ENCODE measurements at places on chromosomes 12 and 14. TPM values are rescaled to one million over a fixed set of nuclear protein-coding genes. Genes with fewer than 3 reads are reported as not detected.

The CCDC38 gene
- under 0.01 TPM for total RNA-seq

The KICS2 gene
- total RNA-seq = 5.4 TPM

The GPRC5D gene
- total RNA-seq = not detected

The PALS1 gene
- total RNA-seq = 21.7 TPM

The RHOJ gene
- total RNA-seq = 3.8 TPM

The SLC25A47 gene
- total RNA-seq = not detected

The LRFN5 gene
- under 0.01 TPM for total RNA-seq

The GPN3 gene
- 10.9 TPM for total RNA-seq

GRCh38 chr14:44626423-44626822 lies 119.3 kb upstream of the FSCB start:
- H3K36me3 ChIP-seq = no peaks in the 10 kb centered on the region
- no peak overlapping the region for H3K4me3 ChIP-seq
- DNase-seq = no peak

DNA sequence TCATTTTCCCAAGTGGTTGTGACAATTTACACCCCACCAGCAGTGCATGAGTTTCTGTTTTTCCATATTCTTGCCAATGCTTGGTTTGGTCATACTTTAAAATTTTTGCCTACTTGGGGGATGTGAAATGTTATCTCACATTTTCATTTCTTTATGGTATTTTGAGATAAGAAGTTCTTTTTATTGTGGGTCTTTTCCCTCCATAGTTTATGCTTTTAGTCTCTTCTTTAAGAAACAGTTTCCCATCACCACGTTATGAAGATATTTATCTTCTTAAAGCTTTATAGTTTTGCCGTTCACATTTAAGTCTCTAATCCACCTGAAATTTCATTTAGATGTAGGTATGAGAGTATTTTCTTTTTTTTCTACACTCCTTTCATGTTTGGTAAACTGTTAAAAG lies 95.7 kb downstream of the PPM1A start:
- H3K27ac ChIP-seq = no peak overlapping the region
- no peak for DNase-seq
- no peak overlapping the region for H3K4me3 ChIP-seq
- no peaks in the 10 kb centered on the region for H3K27me3 ChIP-seq
- no peaks in the 10 kb centered on the region for H3K4me1 ChIP-seq
- H3K36me3 ChIP-seq = no peaks in the 10 kb centered on the region

DNA sequence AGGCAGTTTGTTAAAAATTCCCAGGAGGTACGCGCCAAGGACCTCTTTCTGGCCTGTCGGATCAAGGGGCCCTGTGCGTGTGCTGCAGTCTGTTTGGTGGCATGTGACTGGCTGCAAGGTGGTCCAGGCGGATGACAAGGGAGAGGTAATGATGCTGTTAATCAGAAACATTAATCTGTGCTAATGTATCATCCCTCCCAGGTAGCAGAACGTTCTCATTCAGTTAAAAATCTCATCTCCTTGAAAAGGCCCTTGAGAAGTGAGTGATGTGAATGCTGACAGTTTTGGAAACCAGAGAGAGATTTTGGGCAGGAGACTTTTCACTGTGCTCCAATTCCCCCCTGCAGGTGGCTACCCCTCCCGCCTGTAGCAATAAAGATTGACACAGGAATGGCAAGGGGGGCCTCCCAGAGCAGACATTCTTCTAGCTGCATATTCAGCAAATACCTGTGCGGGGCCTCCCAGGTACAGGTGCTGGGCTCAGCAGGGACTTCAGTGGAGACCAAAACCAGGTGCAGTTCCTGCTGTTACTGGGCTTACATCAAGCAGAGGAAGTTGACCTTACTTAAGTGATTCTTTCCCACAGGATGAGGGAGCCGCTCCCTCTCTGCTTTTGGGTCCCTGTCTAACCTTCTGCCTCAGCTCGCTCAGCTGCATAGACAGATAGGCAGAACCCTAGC lies 364.8 kb downstream of the CACNA1C start:
- H3K4me3 ChIP-seq = no peak overlapping the region
- H3K4me1 ChIP-seq = peaks cover 18% of the 10 kb centered on the region
- H3K27ac ChIP-seq = no peak overlapping the region

GRCh38 chr14:79467835-79468234 lies 743.5 kb downstream of the DIO2 start:
- H3K36me3 ChIP-seq = no peaks in the 10 kb centered on the region
- no peak overlapping the region for H3K4me3 ChIP-seq
- no peaks in the 10 kb centered on the region for H3K4me1 ChIP-seq
- no peak overlapping the region for H3K27ac ChIP-seq
- no peaks in the 10 kb centered on the region for H3K27me3 ChIP-seq

DNA sequence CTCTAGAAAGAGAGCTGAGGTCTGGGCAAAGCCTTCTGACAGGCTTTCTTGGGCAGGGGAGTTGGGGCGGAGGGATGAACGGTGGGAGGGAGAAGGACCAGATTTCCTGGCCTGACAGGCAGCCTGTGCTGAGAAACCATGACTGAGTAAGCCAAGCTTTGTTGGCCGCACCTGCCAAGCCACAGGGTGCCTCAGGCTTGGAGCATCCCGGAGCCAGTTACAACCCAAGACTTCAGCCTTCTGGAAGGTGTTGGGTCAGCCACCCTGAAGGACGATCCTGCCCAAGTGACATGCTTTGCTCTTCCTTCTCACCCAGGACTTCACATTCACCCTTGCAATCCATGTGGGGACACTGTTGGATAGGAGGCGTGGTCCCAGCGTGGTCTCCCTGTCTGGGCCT lies 21.0 kb upstream of the AQP2 start:
- no peaks in the 10 kb centered on the region for H3K27me3 ChIP-seq
- no peak for DNase-seq
- peaks cover 8% of the 10 kb centered on the region for H3K4me1 ChIP-seq
- H3K4me3 ChIP-seq = no peak overlapping the region
- no peaks in the 10 kb centered on the region for H3K36me3 ChIP-seq

GRCh38 chr14:38824706-38825105 lies 278.3 kb downstream of the SEC23A start:
- H3K4me1 ChIP-seq = no peaks in the 10 kb centered on the region
- H3K27ac ChIP-seq = no peak overlapping the region
- no peaks in the 10 kb centered on the region for H3K36me3 ChIP-seq
- H3K27me3 ChIP-seq = no peaks in the 10 kb centered on the region
- H3K4me3 ChIP-seq = no peak overlapping the region

- no peaks in the 10 kb centered on the region for H3K4me1 ChIP-seq
- H3K4me3 ChIP-seq = no peak overlapping the region
- no peaks in the 10 kb centered on the region for H3K27me3 ChIP-seq
- no peak for DNase-seq
- no peaks in the 10 kb centered on the region for H3K36me3 ChIP-seq
- H3K27ac ChIP-seq = no peak overlapping the region
Measured at GRCh38 chr12:84412226-84412625, 500.4 kb downstream of the SLC6A15 start.

- DNase-seq = peak; percentile 17
- H3K27me3 ChIP-seq = no peaks in the 10 kb centered on the region
- no peak overlapping the region for H3K4me3 ChIP-seq
- no peaks in the 10 kb centered on the region for H3K36me3 ChIP-seq
Measured at GRCh38 chr12:75837700-75838099, 193.9 kb downstream of the PHLDA1 start.

GRCh38 chr12:65778258-65779090 lies 45.8 kb upstream of the HMGA2 start:
- H3K4me3 ChIP-seq = no peak overlapping the region
- H3K27me3 ChIP-seq = no peaks in the 10 kb centered on the region
- peak; percentile 27 for DNase-seq
- H3K36me3 ChIP-seq = no peaks in the 10 kb centered on the region

- H3K27ac ChIP-seq = no peak overlapping the region
- no peaks in the 10 kb centered on the region for H3K4me1 ChIP-seq
- no peaks in the 10 kb centered on the region for H3K27me3 ChIP-seq
- DNase-seq = no peak
- no peaks in the 10 kb centered on the region for H3K36me3 ChIP-seq
Measured at GRCh38 chr12:23523339-23523738, 426.1 kb downstream of the SOX5 start.

- no peaks in the 10 kb centered on the region for H3K27me3 ChIP-seq
- H3K4me3 ChIP-seq = no peak overlapping the region
- no peak for DNase-seq
- H3K36me3 ChIP-seq = no peaks in the 10 kb centered on the region
- no peaks in the 10 kb centered on the region for H3K4me1 ChIP-seq
- no peak overlapping the region for H3K27ac ChIP-seq
Measured at GRCh38 chr12:122743895-122744525, 8.6 kb upstream of the DENR start.

DNA sequence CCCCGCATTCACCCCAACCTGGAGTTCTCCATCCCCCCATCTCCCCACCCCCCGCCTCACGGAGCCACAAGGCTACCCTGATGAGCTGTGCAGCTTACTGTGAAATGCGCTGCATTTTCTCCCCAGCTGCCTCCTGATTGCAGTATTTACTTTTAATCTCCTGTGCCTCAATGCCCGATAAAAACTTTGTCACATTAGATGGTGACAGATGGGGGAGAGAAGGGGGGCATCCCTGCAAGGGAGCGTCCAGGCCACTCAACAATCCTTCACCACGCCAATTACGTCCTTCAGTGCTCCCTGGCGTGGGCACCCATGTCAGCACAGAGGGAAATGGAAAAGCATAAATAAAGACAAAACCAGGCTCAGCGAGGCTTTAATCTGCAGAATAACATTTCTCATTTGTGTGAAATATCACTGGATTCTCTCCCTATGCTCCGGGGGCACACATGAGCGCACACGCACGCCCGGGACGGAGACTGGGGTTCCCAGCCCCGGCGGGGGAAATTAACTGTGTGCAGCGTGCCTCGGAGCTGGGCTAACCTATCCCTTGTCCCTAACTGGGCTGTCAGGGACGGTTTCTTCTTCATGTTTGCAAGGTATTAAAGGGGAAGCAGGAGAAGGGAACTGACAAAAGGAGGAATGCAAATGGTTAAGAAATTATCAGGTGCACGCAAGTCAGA lies 186.7 kb upstream of the VASH1 start:
- no peaks in the 10 kb centered on the region for H3K4me1 ChIP-seq
- no peak overlapping the region for H3K4me3 ChIP-seq
- H3K27me3 ChIP-seq = no peaks in the 10 kb centered on the region
- no peak for DNase-seq
- H3K36me3 ChIP-seq = no peaks in the 10 kb centered on the region

DNA sequence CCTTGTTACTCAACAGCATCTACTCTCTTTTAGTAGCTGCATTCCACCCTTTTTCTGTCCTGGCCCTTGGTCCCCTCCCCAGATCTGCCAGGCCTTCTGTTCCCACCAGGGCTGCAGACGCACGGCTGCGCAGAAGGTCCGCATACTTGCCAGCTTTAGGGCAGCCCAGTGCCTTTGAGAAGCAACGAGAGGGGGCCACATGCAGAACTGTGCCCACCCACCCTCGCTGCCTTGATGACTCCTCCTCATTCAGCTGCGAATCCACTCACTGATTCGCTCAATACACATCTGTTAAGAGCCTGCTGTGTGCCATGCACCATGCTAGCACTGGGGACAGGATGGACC lies 39.2 kb downstream of the PRIMA1 start:
- H3K4me3 ChIP-seq = no peak overlapping the region
- H3K27me3 ChIP-seq = peaks cover 3% of the 10 kb centered on the region
- no peaks in the 10 kb centered on the region for H3K36me3 ChIP-seq
- no peak overlapping the region for H3K27ac ChIP-seq
- no peaks in the 10 kb centered on the region for H3K4me1 ChIP-seq

- H3K27me3 ChIP-seq = no peaks in the 10 kb centered on the region
- DNase-seq = no peak
- no peaks in the 10 kb centered on the region for H3K4me1 ChIP-seq
- H3K4me3 ChIP-seq = no peak overlapping the region
- H3K36me3 ChIP-seq = peaks cover 12% of the 10 kb centered on the region
Measured at GRCh38 chr12:79597910-79598309, 92.9 kb downstream of the PAWR start.

DNA sequence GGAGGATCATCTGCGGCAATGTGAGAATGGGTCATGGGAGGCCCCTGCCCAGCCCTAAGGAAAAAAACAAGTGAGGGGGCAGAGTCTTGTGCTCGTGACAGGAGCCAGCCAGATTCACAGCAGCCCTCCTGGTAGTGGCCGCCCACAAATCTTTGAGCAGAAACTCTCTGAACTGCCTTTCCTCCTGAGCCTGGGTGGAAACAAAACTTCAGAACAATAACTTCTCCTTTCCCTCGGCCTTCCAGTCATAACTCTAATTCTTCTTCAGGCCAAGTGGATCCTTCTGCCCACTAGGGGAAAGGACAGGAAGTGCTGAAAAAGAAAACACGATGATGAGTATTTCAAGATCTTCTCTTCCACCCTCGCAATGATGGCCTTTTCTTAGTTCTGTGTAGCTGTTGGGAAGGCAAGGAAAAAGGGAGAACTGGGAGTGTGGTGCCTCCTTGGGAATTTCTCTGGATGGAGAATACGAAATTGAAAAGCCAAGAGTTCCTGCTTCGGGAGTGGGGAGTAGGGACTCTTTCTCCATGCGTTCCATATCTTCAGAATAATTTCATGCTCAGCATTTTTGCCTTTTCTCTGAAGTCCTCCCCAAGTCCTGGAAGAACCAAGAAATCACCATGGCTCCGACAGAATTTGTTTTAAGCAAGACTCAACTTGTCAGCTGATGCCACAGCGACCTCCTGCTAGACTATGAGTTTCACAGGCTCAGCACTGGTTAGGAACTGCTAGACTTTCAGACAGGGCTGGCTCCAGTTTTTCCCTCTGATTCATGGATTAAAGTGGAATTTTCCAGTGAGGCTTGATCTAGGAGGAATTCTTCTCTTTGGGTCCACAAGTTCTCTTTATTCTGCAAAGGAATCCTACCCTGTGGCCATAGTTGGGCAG lies 188.9 kb downstream of the CAND1 start:
- no peak overlapping the region for H3K27ac ChIP-seq
- peaks cover 17% of the 10 kb centered on the region for H3K4me1 ChIP-seq
- no peaks in the 10 kb centered on the region for H3K36me3 ChIP-seq
- no peak overlapping the region for H3K4me3 ChIP-seq
